HFFc6 (cell line): ENCODE measurements at places on chromosomes 11 and 22.
A peak's percentile ranks its signal among the peaks of the same experiment; 100 is the strongest.

- DNase-seq, result no peak
Measured at GRCh38 chr11:63764340-63764678, 4.3 kb downstream of the ZFTA start.

GRCh38 chr22:27468712-27469111 lies 332.8 kb downstream of the MN1 start:
- no peak for DNase-seq

DNA sequence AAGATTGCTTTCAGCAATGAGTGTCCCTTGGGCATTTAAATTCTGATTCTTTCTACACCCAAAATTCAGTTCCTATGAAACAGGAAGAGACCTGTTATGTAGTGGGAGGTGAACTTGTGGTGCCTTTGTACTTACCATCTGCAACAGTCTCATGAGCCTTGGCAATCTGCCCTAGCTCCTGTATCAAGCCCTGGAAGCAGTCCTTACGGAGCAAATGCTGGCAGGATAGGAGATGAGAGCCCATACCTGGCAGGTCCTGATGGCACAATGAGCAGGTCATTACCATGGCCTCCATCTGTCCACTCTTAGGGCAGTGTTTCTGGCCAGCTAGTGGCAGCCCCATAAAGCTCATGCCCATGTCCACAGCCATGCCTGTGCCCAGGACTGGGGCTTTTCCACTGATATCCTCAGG lies 10.8 kb downstream of the TRIM66 start:
- no peak for DNase-seq

- no peak for DNase-seq
Measured at GRCh38 chr11:37519781-37520180, 921.7 kb upstream of the RAG2 start.

DNA sequence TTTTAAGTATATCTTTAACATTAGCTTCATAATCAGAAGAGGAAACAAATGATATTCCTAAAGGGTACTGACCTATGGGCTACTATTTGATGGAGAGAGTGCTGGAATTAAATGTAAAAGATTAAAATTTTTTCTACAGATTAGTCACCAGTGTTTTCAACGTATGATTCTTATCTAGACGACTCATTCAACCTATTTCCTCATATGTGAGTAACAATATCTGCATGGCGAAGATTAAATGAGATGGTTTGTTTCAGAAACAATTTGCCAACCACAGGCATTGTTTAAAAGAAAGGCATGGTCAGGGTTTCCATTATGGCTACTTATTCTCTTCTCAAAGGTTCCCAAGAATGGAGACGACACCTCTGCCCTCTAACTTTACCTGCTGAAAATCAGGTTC lies 20.4 kb downstream of the OR56B4 start:
- DNase-seq, result no peak

- DNase-seq, result no peak
Measured at GRCh38 chr11:61946894-61947293, 3.3 kb upstream of the BEST1 start.

GRCh38 chr11:85685125-85685819 lies 723 bp downstream of the CCDC89 start:
- DNase-seq, result peak; percentile 25

DNA sequence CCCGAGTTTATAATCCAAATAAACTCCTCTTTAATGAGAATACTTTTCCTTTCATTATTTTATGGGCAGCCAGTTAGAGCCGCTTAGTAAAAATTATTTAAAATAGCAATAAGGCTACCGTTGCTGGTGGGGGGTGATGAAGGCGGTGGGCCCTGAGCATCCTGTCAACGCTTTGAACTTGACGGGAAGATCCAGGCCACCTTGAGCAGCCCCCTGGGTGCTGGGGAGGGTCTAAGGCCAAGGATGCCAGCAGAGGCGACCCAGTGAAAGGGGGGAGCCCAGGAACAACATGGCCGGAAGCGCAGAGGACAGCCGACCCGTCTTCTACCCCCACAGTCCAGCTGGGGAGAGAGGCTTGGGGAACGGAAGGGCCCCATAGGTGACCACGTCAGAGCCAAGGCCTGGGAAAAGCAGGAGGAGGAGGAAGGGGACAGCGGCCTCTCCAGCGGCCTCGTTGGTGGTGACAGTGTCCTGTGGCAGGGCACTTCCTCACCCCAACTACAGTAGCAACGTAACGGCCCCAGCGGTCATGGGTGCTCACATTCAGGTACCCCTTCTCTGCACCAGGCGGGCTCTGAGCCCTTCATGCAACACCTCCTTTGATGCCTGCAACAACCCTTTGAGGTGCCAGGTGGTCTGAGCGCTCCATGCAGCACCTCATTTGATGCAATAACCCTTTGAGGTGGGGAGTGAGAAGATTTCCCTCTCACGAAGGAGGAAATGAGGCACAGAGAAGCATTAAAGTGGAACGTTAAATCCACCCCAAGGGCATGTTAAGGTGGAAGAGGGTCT lies 695.3 kb downstream of the TBC1D22A start:
- no peak for DNase-seq

DNA sequence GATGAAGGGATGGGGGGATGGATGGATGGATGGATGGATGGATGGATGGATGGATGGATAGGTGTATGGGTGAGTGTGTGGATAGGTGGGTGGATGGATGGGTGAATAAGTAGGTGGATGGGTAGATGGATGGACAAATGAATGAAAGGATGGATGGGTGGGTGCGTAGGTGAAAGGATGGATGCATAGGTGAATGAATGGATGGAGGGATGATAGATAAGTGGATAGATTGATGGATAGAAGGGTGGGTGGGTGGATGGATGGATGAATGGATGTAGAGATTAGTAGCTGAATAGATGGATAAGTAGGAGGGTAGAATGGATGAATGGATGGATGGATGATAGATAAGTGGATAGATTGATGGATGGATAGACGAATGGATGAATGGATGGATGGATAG lies 152.7 kb downstream of the MN1 start:
- no peak for DNase-seq

- no peak for DNase-seq
Measured at GRCh38 chr11:110452720-110453119, 23.0 kb downstream of the FDX1 start.

DNA sequence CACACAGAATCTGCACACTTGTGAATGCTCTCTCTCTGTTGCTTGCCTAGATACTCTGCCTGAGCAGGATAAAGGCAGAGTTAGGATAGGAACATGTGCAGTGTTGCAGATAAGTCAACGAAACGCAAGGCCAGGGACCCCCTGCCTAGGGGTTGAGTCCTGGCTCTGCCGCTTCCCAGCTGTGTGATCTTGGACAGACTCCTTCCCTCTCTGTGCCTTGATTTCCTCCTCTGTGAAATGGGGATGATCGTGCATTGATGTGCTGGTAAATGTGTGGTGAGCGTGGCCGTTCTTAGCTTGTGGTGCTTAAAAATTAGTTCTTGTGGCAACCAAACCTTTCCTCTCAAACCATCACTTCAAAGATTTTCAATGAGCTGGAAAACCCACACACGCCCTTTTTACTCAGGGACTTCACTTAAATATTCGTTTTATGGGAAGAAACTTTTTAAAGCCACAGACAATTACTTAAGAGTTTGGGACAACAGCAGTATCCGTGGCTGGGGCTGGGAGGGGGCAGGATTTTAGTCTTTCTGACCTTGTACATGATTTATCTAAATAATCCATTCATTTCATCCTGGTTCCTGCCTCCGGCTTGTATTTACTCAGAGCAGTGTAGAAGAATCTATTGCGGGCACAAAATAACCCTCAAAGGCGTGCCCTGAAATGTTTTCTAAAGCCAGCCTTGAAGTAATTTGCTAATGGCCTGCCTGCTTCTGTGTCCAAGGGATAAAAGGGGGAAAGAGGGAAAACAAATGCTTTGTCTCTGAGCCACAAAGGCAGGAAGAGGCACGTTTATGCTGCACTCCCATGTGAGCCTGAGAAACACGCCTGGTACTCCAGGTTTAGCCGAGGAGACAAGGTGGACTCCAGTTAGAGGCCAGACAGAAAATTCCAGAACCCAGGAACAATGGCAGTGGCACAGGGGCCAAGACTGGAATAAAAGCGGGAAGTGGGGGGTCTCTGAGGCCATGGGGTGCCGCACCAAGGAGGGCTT lies 85.0 kb upstream of the CRYBB3 start:
- DNase-seq, result no peak

DNA sequence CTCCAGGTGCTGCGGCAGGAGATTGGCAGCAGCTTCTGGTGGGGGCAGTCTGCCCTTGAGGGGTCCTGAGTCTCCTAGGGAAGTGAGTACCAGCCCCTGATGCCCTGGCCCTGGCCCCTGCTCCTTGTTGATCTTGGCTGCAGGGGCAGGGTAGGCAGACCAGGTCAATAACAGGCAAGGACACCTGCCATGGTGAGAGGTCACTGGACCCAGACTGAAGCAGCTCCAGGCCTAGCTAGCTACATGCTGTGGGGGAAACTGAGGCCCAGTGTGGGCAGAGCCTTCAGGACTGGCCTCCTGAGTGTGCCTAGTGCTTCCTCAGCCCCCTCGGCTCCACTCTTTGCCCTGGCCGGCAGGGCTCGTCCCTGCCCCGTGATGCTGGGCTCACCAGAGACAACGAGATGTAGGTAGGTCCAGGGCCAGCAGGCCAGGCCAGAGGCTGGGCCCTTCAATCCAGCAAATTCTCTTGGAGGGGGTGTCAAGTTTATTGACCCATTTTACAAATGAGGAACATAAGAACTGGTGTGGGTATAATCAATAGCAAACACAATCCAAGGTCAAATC lies 20.4 kb downstream of the RTN4R start:
- no peak for DNase-seq

GRCh38 chr22:23245799-23246136 lies 65.5 kb downstream of the BCR start:
- DNase-seq, result no peak
